ENCODE measurements at places on chromosomes 4 and X.

DNA sequence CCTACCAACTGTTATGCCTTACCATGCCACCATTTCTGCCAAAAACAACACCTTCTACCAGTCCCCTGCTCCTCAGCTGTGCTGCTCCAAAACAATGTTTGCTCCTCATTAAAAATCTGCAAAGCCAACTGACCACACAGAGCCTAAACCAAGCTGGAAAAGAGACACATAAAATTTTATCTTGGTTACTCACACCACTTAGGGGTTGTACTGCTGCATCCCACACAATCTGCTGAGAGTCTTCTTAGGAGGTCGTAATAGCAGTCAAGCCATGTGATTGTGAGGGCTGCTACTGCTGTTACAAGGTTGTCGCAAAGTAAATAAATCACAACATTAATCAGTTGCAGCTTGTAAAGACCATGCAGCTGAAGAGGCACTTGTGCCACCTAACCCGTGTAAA is 607.4 kb upstream of the FAM241A start:
- DNase-seq, result no peak

GRCh38 chr4:54525602-54526001 is 132.2 kb upstream of the KIT start:
- no peak for DNase-seq

- DNase-seq, result no peak
Observed at GRCh38 chr4:17009871-17010367, 111.5 kb upstream of the LDB2 start.

DNA sequence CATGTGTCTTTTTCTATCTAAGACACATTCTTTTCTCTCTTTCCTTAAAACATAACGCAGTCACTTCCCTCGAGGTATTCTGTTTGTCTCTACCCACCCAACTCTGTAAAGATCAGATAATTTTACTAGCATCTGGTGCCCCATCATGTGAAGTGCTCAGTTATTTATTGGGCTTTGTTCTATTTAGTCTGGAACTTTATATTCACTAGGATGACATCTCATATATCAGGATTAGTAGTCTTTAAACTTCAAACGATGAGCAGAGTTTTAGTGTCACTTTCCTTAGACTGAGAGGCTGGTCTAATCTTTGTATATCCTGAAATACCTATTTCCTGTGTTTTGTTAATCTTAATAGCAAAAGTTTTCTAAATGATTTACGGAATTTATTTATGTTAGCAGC is 445.5 kb upstream of the NDST3 start:
- no peak for DNase-seq

- DNase-seq, result no peak
Observed at GRCh38 chr4:146098397-146098796, 77.1 kb upstream of the LSM6 start.

GRCh38 chr4:59848457-59848856 is 1351.7 kb upstream of the ADGRL3 start:
- no peak for DNase-seq

GRCh38 chr4:35604724-35605123 is 639.6 kb downstream of the ARAP2 start:
- DNase-seq, result no peak

DNA sequence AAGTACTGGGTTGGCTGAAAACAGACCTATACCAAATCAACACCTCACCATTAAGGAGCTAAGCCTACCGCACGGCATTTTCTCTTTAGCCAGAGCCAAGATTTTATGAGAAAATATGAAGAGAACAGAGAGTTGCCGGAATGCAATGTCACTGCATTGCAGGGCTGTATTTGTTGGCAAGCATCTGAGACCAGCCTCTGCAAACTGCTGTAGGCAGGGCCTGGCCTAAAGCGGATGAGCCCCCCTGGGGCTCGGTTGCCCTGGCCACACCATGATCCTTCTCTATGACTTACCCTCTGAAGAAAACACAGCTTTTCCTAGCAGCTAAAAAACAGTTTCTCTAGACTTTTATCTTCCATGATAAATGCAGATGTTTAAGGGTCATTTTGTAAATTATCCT is 120.5 kb upstream of the SORBS2 start:
- no peak for DNase-seq

DNA sequence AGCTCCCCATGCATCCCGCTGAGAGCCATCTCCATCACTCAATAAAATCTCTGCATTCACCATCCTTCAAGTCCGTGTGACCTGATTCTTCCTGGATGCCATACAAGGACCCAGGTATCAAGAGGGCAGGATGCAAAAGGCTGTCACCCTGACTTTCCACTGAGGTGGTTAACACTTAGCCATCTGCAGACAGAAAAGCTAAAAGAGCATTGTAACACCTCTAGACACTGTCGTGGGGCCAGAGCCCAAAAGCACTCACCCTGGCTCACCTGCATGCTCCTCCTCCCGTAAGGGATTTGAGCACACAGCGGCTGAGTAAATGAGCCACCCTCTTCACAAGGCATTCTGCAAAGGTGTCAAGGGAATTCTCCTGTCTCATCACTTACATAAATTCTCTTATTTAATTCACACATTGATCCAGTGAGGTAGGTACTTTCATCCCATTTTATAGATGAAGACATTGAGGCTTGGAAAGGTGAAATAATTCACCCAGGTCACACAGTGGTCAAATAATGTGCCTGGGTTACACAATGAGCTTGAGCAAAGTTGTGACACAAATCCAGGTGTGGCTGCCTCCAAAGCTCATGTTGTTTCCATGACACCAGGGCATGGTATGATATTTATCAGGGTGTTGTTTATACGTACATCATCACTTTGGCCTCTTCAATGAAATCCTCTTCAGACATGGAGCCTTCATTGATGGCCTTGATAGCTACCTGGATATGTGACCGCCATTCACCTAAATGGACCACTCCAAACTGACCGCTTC is 48.0 kb downstream of the TXK start:
- no peak for DNase-seq

DNA sequence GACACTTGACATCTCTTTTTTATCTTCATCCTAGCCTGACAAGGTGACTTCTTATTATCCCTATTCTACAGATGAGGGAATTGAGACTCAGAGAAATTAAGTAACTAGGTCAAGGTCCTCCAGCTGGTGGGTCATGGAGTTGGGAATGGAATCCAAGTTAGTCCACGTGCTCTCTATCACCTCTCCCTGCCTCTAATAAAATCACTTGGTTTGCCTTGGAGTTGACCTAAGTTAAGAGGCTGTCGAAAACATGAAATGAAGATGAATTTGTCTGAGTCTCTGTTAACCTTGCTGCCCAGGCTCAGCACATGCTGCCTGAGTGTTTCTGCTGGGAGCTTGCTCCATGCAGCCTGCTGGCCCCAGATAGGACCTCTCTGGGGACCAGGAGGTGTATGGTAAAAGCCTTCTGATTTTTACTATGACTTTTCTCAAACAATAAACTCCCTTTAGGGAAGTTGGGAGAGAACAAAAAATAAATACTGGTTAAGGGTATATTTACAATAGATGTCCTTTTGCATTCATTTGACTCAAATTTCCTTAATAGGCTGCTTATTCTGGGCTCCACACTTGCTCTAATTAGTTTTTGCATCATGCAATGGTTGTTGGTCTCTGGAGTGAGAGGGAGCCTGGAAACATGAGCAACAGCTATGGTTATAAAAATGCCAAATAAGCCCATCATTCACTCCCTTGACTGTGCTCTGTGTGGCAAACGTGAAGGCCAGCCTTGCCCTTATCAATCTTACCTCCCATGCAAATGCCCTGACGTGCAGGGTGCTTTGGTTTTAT is 61.6 kb upstream of the DHX15 start:
- no peak for DNase-seq

GRCh38 chr4:6771229-6771671 is 11.3 kb upstream of the KIAA0232 start:
- no peak for DNase-seq

DNA sequence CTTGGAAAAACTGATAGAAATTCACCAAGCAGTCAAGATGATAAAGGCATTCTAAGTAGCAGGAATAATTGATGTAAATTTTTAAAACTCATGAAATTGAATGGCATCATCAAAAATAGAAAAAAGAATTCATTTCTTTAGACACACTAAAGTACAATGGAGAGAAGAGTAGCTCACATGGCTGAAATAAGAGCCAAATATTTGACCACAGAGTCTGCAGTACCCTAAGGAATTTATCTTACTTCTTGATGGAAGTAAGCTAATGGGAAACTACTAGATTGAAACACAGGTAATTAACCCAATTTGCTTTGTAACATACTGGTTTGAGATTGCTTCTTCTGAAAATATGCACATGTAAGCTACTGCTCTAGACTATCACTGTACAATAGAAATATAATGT is 70.8 kb upstream of the GPM6A start:
- DNase-seq, result no peak

DNA sequence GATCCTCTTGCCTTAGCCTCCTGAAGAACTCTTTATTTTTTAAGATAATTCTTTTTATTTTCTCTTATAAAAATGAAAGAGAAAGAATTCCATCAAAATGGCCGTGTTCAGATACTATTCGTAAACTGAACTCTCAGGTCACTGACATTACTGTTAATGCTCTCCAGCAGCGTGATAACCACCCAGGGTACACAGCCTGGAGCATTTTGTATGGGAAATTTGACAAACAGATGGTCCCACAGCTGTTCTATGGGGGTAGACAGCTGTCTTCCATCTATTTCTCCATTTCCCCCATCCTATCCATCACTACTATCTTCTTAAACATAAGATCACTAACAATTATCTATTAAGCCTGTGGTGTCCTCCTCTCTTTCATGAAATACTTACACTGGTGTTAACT is 47.8 kb downstream of the SYNPO2 start:
- no peak for DNase-seq

DNA sequence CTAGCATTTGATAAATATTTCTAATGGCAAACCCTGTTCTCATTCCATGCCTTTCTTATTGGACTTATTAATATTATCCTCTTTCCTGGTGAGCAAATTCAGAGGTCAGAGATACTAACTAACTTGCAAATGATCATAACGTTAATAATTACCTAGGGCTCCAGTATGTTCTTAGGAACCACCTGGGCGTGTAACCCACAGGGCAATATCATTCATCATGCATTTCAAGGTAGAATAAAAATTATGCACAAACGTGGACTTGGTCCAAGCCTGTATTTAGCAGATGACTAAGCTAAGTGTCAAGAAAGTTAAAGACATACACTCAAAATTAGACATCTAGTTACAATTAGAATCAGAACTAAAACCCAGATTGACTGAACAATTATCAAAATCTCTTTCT is 850.1 kb downstream of the TRIML1 start:
- no peak for DNase-seq

DNA sequence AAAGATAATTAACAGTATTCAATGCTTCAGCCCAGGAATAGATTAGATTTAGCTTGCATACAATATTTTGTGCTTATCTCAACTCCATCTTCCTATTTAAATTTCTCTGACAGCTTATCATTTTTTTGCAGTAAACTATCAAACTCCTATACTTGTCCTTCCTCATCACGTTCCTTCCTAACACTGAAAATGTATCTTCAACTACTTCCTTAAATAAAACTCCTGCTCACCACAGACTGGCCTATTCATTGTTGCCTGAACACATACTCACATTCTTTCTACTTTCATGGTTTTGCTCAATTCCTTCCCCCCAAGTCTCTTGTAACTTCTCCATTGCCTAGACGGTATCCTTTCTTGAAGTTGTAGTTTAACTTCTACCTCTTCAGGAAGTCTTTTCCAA is 28.5 kb upstream of the PTPN13 start:
- no peak for DNase-seq

- peak; percentile 8 for DNase-seq
Observed at GRCh38 chrX:39491548-39492297, 606.0 kb downstream of the BCOR start.

DNA sequence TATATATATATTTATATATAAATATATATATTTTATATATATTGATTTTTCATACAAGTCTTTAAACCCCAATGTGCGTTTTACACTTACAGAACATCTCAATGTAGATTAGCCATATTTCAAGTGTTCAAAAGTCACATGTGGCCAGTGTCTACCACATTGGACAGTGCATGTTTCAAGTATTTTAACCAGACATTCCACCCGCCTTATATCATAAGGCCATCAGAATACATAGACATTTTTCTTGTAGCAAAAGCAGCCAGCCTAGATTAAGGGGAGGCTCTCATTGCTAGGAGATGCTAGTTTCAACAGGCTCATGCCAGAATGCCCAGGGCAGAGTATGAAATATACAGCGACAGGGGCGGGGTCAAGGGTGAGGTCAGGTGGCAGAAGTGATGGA is 202.0 kb downstream of the NR3C2 start:
- DNase-seq, result no peak

DNA sequence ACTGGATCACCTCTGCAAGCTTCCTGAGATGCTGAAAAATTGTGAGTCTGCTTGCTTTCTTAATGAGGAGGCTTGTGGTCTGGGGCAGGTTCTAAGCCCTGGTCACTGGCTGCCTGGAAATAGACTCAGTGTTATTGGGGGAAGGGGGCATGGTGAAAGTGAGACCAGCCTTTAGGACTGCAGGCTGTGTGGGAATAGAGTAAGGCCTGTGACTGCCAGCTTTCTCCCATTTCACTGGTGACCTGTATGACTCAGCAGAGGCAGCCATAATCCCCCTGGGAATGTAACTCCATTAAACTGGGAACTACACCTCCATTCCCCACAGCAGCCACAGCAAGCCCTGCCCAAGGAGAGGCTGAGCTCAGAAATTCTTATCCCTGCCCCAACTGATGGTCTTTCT is 55.9 kb upstream of the IL15 start:
- no peak for DNase-seq

GRCh38 chrX:74207539-74207938 is 96.4 kb upstream of the ZCCHC13 start:
- DNase-seq, result no peak

- no peak for DNase-seq
Observed at GRCh38 chrX:15864023-15864422, 9.4 kb upstream of the AP1S2 start.

- DNase-seq, result no peak
Observed at GRCh38 chr4:105002278-105002677, 144.4 kb upstream of the TET2 start.

- DNase-seq, result no peak
Observed at GRCh38 chr4:168883513-168883912, 126.5 kb downstream of the CBR4 start.

DNA sequence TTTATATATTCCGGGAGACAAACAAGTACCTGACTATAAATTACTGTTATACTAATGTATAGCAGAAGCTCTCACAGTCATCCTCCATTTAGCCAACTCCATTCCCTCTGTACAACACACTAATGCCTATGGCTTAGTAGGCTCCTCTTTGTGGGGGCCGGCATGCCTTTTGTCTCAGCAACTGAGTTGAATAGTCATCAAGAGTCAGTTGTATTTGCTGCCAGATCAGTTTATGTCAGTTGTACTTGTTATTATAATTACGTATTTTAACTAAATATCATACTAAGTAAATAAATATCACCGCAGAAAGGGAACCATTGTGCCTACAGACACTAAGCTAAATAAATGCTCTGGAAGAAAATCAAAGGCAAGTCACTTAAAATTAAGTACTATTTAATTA is 9.9 kb downstream of the PRMT9 start:
- DNase-seq, result no peak

GRCh38 chr4:58247792-58248191 is 1137.6 kb upstream of the IGFBP7 start:
- no peak for DNase-seq
